ENCODE measurements at places on chromosomes 2 and 18.

DNA sequence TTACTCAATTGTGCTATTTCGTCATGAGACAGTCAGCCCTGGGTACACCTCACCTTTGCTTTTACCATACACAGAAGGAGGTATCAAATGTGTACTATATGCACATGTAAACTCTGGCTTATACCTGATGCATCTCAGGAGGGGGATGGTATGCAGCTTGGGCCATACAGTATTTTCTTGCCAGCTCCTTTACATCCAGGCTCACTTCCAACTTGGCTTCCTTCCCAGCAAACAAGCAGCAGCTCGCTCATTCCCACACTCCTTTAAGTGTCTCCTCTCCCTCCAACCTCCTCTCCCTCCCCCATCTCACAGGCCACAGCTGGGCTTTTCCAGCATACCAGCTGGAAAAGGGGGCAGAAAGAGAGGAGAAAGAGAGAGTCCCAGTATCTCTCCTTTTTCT lies 9.6 kb downstream of the MARCHF4 start:
- no peak for DNase-seq

DNA sequence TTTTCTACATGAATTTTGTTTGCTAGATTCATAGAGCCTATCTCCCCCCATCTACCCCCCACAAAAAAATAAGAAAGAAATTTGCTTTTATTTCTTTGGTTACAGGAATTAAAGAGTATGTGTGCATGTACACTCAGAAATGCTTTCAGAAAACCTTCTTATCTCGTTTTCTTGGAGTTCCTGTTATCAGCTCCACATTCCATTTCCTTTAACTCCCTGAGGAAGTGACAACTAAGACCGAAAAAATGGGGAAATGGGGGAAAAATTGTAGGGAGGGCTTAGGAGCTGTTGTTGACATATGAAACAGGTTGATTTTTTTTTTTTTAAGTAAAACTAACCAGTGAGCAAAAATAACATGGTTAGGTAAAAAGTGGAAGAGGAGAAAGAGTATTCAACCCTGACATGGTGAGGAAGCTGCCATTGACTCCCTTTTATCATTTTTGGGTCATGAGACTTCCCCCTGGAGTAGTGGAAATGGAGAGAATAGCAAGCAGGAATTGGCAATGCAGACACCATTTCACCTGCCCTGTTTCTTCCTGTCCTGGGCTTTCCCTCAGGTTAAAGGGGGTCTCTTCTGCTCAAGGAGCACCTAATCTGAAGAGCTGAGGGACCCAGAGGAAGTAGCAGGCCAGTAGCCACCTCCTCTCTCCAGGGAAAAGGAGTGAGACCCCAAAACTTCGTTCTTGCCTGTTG lies 93.5 kb downstream of the OSBPL6 start:
- DNase-seq = no peak

DNA sequence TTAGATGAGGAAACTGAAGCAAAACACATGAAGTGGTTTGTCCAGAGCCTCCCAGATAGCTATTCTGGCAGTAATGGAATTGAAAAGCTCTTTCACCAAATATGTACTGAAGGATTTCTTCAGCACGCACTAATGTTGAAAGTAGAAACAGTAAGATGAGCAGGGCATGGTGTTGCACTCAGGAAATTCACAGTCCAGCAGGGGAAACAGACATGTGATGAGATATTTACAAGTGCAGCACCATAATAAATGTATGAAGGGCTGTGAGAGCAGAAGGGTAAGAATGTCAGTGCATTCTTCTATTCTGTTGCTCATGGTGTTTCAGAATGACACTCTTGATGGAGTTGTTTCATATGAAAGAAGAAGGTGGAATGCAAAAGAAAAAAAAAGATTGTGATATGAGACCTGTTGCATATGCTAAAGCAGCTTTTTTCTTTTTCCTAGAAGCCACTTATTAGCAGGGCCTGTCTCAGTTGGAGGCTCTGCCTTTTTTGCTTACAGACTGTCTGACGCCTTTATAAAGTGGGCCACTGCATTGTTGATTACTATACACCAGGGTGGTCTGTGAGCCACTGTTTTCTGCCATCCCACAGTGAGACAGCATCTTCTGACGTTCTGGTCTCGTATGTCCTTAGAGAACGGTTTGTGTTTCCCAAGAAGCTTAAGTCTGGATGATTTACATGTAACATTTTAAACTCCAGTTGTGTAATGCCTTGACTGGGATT lies 516.9 kb downstream of the ARHGAP15 start:
- DNase-seq = no peak

GRCh38 chr2:197920592-197921201 lies 116.3 kb downstream of the PLCL1 start:
- no peak for DNase-seq

DNA sequence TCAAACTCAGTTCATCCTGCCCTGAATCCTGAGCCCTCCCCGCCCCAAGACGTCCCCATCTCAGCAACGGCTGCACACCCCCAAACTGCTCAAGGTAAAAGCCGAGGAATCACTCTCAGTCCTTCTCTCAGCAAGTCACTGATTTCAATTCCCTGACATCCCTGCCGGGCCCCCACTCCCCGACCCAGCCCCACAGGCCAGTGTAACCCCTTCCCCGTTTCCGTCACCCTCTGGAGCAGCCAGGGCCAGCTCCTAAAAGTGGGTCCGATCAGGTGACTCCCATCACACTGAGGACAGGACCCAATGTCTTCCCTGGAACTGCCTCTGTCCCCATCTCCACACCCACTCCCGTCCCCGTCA lies 20.5 kb downstream of the SNORC start:
- no peak for DNase-seq

All from SHP77 treated with DMSO at 0.1 percent for 48 hours (cell line).